ENCODE measurements at places on chromosomes 3 and 15.

- DNase-seq = peak; percentile 10
These were observed at the start of gene AVEN for GRCh38 chr15:34038871-34039789. TSS of gene AVEN (minus strand) at chr15:34039204. CDS start at chr15:34039046, 158 bp downstream.

DNA sequence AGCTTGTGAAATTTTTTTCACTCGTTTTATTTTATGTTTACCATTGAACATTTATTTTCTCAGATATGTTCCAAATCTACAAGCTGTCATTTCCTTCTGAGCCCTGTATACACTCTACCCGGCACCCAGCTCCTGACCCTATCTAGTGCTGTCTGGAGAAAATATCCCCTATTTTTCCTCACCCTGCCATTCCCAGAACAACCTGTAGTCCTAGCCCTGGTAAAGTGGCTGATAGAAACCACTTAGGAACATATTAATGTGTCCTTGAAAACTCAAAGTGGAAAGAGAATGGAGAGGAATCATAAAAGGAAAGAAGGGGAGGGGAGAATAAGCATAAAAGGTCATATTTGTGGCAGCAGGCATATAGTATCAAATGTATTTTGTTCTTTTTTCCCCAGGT, 8.2 kb upstream of the TIMMDC1 start:
- DNase-seq = no peak

- DNase-seq = no peak
These were observed 38.3 kb downstream of the ANO10 start for GRCh38 chr3:43583481-43583880.

GRCh38 chr15:58731756-58732535, 17.6 kb downstream of the ADAM10 start:
- no peak for DNase-seq

GRCh38 chr15:82014989-82015388, 30.8 kb downstream of the MEX3B start:
- DNase-seq = no peak

- no peak for DNase-seq
These were observed 173.1 kb downstream of the NECTIN3 start for GRCh38 chr3:111244760-111245159.

DNA sequence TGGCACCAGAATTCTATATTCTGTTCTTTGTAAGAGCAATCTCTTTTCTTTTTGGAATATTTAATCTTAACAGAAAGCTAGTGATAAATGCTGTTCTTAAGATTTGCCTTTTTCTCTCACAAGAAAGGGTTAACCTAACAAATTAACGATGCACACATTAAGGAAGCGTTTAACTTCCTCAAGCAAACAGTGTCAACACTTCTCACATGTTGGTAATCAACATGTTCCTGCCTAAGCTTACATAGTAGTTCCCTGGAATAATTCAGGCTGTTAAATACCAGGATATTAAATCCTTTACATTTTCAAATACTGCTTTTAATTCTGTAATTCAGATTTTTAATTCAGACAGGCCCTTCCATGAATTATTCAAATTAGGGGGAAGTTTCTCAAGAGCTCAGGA, 67.4 kb upstream of the RPL35A start:
- DNase-seq = no peak

DNA sequence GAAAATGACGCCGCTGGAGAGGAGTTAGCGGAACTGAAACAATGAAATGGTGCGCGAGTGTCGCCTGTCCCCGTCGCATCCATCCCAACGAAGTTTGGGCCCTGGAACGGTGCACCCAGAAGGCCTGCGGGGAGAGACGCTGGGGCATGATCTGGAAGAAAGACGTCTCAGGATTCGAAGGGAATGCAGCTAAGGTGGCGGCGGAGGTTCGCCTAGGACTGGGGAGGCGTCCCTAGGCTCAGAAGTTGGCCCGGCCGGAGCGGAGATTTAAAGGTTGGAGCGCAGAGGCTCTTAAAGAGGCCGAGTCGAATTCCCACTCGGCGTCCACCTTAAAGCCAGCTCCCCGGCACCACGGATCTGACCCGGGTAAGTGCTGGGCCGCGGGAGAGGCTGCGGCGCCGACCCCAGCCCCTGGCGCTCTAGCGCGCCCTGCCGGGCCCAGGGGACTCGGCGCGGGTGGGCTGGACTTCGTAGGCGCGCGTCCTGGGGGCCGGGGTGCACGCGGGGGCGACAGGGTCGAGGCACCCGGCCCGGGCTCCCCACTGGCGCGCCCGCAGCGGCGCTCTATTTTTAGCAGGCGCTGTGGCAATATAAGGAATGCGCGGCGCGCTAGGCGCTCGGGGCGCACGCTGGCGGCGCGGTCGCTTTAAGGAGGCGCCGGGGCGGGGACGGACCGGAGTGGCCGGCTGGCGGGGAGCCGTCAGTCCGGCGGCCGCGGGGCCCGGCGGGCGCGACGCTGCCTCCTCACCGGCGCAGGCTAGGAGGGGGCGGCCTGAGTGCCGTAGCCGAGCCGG, at the start of gene MRAS:
TSS of gene MRAS (plus strand) at position 620 of the 794 bp plus-strand sequence. CDS start 24,305 bp downstream, outside the sequence.
- DNase-seq = peak; percentile 44

- no peak for DNase-seq
These were observed 60.7 kb downstream of the CFAP20DC start for GRCh38 chr3:58989163-58989562.

DNA sequence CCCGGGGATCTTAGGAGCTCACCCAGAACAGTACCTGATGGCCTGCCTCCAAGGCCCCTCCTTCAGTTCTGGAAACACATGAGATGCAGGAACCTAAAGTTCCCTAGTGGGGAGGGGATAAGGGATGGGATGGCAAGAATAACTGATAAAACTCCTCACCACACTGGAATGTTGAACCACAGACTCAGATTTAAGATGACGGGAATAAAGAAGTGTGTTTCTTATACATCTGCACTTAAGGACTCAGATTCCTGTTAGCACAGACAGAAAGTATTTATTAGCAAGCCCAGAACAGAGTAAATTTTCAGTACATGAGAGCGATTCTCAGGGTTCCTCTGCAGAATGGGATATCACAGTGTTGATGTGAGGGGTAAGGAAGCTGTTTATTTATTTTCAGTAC, 245.2 kb downstream of the TLE3 start:
- DNase-seq = no peak

GRCh38 chr3:75342425-75342824, 321.7 kb upstream of the FRG2C start:
- DNase-seq = no peak

- no peak for DNase-seq
These were observed 64.8 kb upstream of the CSTA start for GRCh38 chr3:122260206-122260605.

DNA sequence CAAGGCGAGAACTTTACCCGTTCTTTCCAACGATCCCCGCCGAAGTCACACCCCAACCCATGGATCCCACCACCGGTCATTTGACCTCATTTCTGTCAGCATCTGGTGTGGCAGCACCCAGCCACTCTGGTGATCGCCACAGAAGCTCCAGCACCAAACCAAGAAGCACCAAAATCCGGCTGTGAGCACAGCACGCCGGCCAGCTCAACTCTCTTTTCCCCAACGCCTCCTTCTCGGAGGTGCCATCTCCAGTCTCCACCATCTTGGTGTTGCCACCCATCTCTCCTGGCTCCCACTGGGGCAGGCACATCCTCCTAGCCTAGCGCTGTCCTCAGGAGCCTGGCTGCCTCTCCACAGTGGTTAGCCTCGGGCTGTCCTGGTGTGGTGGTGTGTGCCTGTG, 6.5 kb downstream of the MUC4 start:
- DNase-seq = no peak

DNA sequence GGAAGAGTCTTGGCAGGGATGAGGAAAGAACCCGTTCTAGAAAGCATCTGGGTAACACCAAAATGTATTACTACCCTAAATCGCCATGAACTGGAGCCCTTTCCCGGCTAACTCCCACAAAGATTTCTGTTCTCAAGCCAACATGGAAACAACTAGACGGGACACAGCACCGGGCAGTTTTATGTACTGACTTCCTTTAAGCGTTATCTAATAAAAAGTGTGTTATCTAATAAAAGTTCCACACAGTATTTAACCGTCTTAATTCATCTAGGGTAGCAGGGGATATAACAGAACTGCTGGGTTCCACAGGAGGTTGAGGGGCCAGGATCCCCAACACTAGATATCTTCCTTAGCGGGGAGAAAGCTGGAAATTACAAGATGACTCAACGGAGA, 347 bp upstream of the C3orf62 start:
- no peak for DNase-seq

DNA sequence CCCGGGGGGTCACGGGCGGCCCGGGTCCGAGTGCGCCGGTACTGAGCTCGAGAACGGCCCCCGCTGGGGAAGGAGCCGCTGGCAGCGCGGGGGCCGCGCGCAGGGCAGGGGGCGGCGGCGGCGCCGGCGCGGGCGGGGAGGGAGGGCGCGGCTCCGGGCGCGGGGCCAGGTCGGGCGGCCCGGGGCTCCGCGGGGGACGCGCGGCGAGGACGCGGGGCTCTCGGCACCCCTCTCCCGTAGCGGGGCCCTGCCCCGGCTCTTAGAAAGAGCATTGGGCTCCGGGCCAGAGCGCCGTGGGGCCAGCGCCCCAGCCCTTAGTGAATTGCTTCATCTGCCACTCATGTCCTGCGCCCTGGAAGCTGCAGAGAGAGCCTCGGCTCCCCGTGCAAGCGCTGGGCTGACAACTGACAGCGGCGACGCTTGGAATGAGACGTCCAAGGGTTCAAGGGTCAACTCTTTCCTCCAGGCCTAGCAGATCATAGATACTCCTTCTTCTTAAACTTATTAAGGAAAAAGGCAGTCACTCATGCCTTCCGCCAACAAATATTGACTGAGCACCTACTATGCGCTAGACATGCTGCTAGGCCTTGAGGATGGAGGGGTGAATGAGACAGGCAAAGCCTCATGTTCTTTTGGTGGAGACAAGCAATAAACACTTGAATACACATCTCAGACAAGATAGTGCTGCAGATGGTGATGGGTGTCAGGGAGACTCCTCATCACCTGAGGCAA, 140.8 kb downstream of the SMAD6 start:
- DNase-seq = peak; percentile 24

GRCh38 chr3:128763967-128764366, 38.0 kb downstream of the RAB7A start:
- no peak for DNase-seq

- DNase-seq = no peak
These were observed 138.8 kb downstream of the MYLK start for GRCh38 chr3:123745184-123745855.

DNA sequence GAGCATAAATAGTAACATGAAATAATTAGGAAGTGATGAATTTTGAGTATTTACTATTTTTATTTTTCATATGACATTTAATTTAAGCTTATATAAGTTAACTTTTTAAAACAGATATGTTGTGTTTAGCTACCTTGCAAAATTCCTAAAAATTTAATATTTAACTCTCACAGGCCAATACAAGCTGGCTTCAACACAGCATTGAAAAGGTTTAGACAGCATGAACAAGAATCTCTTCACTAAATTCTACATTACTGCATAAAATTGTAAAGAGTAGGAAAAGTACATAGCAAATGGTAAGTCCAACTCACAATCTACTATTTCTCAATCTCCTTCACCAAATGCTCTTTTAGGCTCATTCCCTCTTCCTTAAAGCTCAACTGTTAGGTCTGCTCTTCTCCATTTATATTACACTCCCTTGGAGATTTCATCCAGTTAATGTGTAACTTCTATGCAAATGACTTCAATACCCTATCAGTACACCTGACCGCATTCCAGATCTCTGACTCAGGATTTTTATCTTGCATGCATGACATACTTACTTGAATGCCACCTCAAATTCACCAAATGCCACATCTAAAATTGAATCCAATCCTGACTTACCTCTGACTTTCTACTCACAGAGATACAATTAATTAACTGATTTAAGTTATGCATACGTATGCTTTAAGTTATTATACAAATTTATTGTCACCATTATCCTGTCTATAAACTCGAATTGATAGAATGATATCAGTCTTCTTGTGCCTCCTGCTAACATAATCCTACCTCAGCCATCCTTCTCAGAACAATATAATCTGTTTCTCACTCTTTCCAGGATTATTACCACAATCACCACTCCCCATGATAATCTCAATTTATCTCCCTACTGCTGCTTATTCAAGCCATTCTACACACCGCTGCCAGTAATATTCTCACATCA, 127.0 kb downstream of the STAG1 start:
- no peak for DNase-seq

- DNase-seq = no peak
These were observed 49.2 kb upstream of the MAP3K13 start for GRCh38 chr3:185313693-185314246.

- DNase-seq = no peak
These were observed 44.6 kb downstream of the THBS1 start for GRCh38 chr15:39625451-39625850.

DNA sequence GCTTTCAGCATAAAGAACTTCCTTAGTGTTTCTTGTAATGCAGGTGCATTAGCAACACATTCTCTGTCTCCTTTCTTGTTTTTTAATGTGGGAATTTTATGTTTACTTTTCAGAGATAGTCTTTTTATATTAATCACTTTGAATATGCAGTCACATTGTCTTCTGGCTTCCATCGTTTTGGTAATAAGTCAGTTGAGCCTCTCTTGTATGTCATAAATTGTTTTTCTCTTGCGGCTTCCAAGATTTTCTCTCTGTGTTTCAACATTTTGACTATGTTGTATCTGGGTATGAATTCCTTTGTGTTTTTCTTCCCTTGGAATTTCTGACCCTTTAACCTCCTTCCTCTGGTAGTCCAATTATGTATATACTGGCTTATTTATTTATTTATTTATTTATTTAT, 25.3 kb downstream of the GABRG3 start:
- DNase-seq = no peak

- DNase-seq = no peak
These were observed 105.9 kb downstream of the DNAJB8 start for GRCh38 chr3:128360705-128361271.

DNA sequence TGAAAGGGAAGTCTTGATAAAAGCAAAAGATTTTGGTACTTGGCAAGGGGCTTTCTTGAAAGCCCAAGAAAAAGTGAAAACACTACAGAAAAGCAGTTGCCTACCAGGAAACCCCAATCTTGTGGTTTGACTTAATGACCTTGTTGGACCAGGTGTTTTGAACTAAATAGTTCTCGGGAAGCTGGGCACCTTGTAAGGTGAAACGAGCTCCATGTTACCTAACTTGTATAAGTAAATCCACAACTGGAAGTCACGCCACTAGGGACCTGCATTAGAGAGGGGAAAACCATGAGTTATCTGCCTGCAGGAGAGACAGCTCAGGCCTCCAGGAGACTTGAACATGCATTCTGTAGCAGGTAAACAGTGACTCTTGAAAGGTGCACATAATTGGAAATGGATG, 88.2 kb downstream of the GMPS start:
- no peak for DNase-seq

GRCh38 chr3:52769786-52770455, 819 bp downstream of the NEK4 start:
- peak; percentile 1 for DNase-seq

- DNase-seq = peak; percentile 51
These were observed 82.7 kb downstream of the EPHB1 start for GRCh38 chr3:134877788-134878187.
